ENCODE measurements at places on chromosomes 12 and 14. TPM values are rescaled to one million over a fixed set of nuclear protein-coding genes. Genes with fewer than 3 reads are reported as not detected.

BEST3 gene
- total RNA-seq = not detected

FSCB gene
- not detected for total RNA-seq

PAX9 gene
- not detected for total RNA-seq

NGB gene
- not detected for total RNA-seq
